ENCODE measurements at places on chromosomes 11 and 22. TPM values are rescaled to one million over a fixed set of nuclear protein-coding genes. Genes with fewer than 3 reads are reported as not detected.

Gene OR51V1
- not detected for total RNA-seq

Gene SPTBN2
- total RNA-seq, result 0.45 TPM

Gene OR8J1
- total RNA-seq, result not detected

Gene MPPED1
- total RNA-seq, result not detected

Gene SCARF2
- total RNA-seq, result 1.5 TPM

Gene NRXN2
- 1.2 TPM for total RNA-seq

Gene SMC1B
- 0.43 TPM for total RNA-seq

GRCh38 chr11:45777127-45777969, 27.6 kb upstream of the SLC35C1 start:
- ATAC-seq, result no peak

GRCh38 chr11:19263333-19263732, 22.6 kb upstream of the E2F8 start:
- ATAC-seq, result no peak

GRCh38 chr11:1876361-1877063, 15.2 kb downstream of the PRR33 start:
- ATAC-seq, result no peak

- no peak for ATAC-seq
These were observed 22.1 kb upstream of the SYT7 start for GRCh38 chr11:61602775-61603569.

- no peak for ATAC-seq
These were observed 10.9 kb downstream of the FAM76B start for GRCh38 chr11:95778699-95779098.

DNA sequence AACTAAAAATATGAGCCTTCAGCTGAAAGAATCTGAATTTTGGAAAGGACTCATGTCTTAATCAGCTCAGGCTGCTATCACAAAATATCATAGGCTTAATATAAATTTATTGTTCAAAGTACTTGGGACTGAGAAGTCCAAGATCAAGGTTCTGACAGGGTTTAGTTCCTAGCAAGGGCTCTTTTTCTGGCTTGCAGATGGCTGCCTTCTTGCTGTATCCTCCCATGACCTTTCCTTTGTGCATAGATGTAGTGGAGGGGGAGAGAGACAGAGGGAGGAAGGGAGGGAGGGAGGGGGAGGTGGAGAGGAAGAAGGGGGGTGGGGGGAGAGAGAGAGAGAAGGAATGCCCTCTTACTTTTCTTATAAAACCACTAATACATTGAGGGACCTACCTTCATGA, 306.8 kb upstream of the DDI1 start:
- ATAC-seq, result no peak

GRCh38 chr22:48143856-48144255, 1381.4 kb downstream of the TBC1D22A start:
- no peak for ATAC-seq

DNA sequence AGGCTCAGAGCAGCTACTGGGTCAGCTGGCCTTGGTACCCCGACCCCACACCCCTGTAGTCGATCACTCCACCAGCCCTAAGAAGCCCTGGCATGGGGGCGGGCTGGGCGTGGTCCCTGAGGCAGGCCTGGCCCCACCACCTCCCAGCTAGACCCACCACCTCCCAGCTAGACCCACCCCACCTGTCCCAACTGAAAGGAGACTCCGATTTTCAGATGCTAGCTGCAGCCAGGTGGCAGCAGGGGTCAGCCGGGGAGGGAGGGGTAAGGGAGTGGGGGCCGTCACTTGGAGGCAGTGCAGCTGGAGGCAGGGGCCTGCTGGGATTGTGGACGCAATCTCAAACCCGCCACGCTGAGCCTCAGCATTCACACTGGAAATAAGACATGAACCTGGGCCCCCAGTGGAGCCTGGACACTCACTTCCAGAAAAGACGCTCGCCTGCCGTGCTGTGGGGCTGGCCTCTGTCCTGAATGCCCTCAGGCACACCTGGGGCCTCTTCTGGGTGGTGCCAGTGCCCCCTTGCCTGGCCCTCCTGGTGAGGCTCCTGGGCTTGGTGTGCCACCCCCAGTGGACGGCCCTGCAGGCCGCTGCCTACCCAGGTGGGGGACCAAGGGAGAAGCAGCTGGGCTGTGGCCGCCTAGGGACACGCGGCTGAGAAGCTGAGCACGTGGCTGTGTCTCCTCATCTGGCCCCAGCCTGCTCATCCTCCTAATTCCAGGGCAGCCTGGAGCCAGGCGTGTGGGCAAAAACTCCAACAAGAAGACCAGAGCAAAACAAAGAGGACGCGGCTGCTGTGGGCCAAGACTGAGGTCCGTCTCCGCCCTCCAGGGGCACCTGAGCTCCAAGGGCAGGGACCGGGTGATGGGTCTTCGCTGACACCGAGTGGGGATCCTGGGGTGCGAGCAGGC, 26.7 kb downstream of the OSBPL5 start:
- no peak for ATAC-seq

GRCh38 chr11:68423481-68423880, 37.1 kb upstream of the PPP6R3 start:
- ATAC-seq, result no peak

DNA sequence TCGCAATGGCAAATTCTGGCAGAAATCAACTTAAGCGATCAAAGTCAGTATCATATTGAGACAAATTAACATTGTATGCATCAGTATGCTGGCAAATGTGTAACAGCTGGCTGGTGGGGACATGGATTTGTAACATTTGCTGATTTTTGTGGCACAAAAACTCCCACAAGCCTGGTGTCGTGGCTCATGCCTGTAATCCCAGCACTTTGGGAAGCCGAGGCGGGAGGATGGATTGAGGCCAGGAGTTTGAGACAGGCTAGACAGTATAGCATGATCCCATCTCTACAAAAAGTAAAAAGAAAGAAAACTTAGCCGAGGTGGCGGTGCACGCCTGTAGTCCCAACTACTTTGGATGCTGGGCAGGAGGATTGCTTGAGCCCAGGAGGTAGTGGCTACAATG, 17.6 kb upstream of the HDHD5 start:
- ATAC-seq, result no peak

DNA sequence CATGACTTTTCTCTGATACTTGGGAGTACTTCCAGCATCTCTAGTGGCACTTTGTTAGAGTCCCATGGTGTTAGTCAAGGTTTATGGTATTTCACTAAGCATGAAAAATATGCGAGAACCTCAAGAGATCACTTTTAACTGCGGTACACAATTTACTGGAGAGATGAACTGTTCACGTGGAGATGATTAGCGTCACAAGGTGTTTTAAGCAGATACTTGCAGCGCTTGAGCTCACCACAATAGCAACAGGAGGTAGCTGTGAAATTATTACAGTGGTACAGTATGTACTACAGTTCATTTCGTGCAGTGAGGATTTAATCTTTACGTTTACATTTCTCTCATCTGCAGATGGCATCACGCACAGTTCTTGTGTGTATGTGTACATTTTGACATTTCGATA, 4.5 kb downstream of the PARVA start:
- ATAC-seq, result no peak

GRCh38 chr11:46920755-46921154, 2.4 kb upstream of the LRP4 start:
- no peak for ATAC-seq

DNA sequence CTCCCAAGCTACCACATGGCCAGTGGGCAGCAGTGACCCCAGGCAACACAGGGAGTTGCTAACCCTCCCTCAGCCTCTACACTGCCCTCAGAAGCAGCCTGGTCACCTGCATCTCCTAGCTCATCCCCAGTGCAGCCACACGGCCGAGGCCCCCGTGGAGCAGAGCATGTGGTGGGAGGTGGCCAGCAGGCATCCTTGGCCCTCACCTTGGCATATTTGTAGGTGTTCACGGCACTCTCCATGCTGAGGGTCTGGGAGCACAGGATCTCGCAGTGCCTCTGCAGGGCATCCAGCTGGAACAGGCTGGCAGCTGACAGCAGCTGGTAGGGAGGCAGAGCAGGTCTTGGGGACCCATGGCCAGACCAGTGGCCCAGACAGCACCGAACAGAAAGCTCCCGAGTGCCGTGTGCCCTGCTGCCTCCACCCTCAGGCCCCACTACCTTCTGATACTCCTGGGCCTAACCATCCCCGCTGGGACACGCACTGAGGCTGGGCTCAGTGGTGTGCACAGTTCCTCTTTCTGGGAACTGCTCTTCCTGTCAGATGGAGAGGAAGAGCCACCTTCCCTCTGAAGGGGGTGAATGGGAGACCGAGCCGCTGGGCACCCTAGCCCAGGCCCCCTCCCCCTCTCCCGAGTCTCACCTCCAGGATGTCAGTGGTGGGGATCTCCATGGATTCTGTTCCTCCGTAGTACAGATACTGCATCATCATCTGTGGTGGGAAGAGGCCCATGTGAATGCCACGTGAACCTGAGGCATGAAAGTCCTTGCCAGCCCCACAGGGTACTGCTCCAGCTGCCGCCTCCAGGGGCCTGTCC, 48.8 kb downstream of the NAT10 start:
- no peak for ATAC-seq

DNA sequence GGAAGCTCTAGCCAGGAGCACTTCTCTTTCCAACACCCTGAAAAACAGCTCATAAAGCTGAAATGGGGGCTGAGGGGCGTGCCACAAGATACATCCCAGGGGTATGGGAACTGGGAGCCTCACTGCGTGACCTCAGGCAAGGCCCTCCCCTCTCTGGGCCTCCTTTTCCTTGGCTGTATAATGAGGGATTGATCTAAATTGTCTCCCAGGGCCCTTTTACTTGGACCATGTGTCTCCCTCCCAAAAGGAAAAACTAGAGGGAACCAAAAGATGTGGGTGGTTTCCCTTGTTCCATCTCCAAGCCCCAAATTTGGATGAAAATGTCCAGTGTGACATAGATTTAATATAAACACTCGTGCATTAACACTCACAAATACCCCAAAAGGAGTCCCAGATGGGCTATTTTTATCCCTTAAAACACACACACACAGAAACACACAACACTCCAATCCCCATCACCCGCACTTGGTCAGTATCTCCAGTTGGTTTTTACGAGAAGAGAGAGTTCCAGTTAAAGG, 25.9 kb upstream of the SMTN start:
- no peak for ATAC-seq

DNA sequence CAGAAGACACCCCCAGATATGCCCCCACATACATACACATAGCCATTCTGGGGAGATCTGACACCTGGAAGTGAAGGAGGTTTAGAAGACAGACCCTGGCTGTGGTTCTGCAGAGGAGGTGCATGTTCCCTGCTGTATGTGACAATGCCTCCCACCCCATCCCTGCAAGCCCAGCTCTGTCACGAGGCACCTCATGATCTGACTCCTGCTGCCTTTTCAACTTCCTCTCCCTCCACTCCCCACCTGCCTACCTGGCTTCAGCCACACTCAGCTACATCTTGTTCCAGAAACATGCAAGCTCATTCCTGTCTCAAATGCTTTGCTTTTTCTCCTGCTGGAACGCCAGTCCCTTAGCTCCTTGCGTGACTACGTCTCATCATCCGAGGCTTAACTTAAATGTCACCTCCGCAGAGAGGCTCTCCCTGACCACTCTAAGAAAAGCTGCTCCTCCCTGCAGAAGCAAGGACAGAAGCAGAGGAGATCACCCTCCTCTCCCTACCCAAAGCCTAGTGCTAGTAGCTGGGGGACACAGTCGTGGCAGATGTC, 114.5 kb downstream of the FEZ1 start:
- ATAC-seq, result no peak

- ATAC-seq, result no peak
These were observed 140.3 kb downstream of the CRYBB2 start for GRCh38 chr22:25359601-25360261.

- no peak for ATAC-seq
These were observed 495.3 kb upstream of the API5 start for GRCh38 chr11:42816471-42816870.

- ATAC-seq, result no peak
These were observed 192.6 kb upstream of the PITPNB start for GRCh38 chr22:28111501-28112189.
